ENCODE measurements at places on chromosomes 6 and 20.

DNA sequence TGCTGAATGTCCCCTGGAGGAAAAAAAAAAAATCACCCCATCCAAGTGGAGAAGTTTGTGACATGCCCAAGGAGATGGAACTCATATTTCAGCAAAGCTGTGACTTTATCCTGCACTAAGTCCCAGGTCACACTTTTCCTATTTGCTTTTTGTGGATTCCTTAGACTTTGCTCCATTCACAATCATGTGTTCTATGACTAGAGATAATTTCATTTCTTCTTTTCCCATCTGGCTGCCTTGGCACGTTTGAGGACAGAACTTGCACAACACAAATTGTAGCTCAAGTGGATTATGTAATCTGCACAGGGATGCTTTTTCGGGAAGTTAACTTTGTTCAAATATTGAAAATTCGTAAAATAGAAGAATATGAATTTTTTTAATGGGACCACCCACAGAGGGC is 100.7 kb upstream of the PTPN1 start:
- DNase-seq, result no peak

- no peak for DNase-seq
Observed at GRCh38 chr20:33679758-33680485, 5.7 kb upstream of the NECAB3 start.

- DNase-seq, result no peak
Observed at GRCh38 chr6:6714953-6715352, 126.4 kb downstream of the LY86 start.

GRCh38 chr20:43477619-43478018 is 19.9 kb downstream of the SRSF6 start:
- no peak for DNase-seq

DNA sequence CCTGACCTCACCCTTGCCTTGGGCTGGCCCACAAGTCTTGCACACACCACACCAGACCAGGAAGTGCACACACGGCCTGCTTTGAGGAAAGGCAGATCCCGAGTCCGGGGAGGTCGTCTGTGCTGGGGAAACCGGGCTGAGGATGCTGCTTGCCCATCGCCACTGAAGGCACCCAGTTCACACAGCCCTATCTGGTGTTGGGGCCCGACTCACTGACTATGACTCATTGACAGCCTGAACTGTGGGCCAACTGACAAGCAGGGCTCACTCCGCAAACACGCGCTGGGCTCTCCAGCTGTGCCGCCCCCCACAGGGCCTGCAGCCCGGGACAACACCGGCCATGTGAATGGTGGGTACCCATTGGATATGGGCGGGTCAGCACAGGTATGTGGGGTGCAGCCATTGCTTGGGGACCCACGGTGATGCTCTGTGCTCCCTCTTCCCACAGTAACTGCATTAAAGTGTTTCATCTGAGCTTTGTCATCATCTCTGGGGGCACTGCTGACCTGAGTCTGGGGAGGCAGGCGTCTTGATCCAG is 1.6 kb downstream of the SAMD10 start:
- no peak for DNase-seq

GRCh38 chr20:59939052-59939878 is 840 bp downstream of the PPP1R3D start:
- DNase-seq, result no peak

- DNase-seq, result peak; percentile 64
Observed at GRCh38 chr20:39112178-39112743, 150.1 kb downstream of the DHX35 start.

GRCh38 chr20:59578436-59579403 is 25.6 kb upstream of the PHACTR3 start:
- no peak for DNase-seq

- DNase-seq, result no peak
Observed at GRCh38 chr6:40541556-40542174, 45.5 kb downstream of the LRFN2 start.

- no peak for DNase-seq
Observed at GRCh38 chr6:137471986-137472385, 22.2 kb downstream of the OLIG3 start.

Data from H4 (cell line).